Amniotic stem cell (primary cell): ENCODE measurements at places on chromosomes 3 and 15.

GRCh38 chr3:114627770-114628169 is 333.9 kb downstream of the TIGIT start:
- no peak for DNase-seq

DNA sequence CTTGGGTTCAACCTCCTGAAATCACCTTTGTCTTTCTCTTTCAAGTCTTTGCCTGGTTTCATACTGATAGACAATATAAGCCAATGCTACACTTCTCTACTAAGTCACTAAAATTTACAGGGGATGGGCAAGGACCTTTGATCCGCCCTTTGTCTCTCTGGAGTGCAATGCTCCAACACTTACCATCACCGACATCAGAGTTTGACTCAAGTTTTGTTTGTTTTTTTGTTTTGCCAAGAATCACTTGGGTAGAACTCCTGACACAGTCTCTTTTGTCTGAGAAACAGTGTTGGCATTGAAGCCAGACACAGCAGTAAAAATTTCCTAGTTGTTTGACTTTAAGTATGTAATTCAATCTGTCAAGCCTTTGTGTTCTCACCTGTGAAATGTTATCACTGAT is 29.3 kb downstream of the NFKBIZ start:
- DNase-seq: no peak

DNA sequence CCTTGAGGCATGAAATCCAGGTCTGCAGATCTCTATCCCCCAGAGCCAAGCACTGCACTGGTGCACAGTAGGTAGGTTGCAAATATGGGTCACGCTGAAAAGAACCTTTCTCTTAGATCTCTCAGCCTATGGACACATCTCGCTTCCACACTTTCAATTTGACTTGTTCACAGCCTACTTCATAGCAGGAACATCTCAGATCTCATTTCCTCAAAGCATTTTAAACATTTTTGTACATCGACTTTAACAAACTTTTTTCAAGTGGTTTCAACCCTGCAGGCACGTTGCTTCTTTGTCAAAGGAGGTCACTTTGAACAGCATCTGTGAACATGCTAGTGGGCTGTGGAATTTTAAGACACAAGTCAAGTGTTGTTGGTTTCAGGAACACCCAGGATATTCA is 76.0 kb downstream of the SLC12A8 start:
- no peak for DNase-seq

DNA sequence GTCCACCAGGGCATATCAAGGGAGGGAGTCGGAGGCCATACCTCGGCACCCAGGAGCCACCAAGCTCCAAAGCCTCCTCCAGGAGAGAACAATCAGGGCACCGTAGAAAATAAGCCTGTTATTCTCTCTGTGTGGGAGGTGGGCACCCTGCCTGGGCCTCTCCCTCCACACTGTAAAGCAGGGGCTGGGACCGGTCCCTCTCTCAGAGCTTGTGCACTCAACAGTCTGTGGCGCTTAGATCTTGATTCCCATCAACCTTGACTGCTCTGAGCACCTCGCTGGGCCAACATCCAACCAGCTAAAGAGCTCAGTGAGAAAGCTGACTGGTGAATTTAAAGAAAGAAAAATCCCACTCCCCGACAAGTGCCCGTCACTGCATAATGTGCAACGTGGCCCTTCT is 53.0 kb downstream of the PCSK6 start:
- no peak for DNase-seq

- DNase-seq: no peak
Measured at GRCh38 chr3:54641226-54642014, 286.4 kb downstream of the LRTM1 start.

DNA sequence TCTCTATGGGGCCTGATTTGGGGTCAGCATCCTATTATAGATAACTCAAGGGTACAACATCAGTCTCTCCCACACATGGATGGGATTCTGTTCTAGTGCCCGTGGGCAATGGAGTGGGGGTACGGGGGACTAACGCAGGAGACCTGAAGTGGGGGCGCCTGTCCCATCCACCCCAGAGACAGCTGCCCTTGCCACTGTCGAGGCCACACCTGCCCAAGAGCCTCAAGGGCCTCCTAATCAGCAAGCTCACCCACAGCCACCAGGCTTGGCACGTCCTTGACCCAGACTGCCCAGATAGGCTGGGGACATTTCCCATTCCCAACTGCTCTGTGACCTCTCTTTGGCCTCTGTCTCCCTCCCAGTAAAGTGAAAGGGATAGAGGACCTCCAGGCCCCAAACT is 8.5 kb upstream of the ISLR2 start:
- DNase-seq: no peak

DNA sequence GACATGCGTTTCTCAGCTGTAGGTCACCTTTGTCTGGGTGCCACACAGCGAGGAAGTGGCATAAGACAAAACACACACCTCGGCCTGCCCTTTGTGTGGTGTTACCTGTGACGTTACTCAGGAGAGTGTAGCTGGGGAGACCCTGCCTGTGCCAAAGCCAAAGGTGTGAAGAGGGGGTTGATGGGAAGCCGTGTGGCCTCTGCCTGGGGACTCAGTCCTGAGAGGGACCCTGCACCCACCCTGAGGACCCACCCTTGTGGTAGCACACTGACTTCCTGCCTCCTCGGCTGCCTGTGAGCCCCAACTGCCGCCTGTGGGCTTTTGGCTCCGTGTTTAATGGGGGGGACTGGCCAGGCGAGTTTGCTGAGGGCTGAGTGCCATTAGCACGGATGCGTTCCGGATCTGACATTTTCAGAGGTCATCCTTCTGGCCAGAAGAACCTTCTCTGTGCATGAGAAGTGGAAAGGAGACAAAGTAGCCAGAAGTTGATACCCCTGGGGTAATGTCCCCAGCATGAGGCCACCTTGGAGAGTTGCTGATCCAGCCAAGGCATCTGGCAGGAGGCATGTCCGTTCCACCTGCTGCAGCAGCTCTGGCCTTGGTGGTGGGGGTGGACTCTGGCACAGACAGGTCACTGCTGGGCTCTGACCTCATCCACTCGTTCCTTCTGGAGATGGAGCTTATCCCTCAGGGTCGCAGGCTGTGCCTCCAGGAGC is 51.8 kb upstream of the FURIN start:
- no peak for DNase-seq

GRCh38 chr3:156418428-156418827 is 136.5 kb downstream of the SSR3 start:
- DNase-seq: no peak

- peak; percentile 82 for DNase-seq
Measured at GRCh38 chr3:42683875-42684598, 1.3 kb upstream of the KLHL40 start.

- DNase-seq: no peak
Measured at GRCh38 chr3:58485801-58486435, 6.0 kb upstream of the KCTD6 start.

GRCh38 chr15:70528270-70528706 is 235.1 kb downstream of the UACA start:
- no peak for DNase-seq

DNA sequence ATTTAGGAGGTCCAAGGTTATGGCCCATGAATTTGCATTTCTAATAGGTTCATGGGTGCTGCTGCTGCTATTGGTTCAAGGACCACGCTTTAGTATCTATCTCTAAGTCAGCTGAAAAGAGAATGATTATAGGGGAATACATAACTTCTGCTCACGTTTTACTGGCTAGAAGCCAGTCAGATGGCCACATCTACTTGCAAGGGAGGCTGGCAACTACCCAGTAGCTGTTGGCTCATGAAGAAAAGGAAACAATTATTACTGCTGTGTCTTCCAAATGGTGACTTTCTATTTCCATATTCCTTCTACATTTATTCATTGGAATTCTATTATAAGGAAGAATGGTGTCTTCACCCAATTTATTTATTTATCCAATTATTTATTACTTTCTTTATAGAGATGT is 54.2 kb downstream of the SLC25A36 start:
- DNase-seq: no peak

- no peak for DNase-seq
Measured at GRCh38 chr3:46497556-46498265, at the start of gene RTP3. Gene RTP3 (plus strand): TSS chr3:46497976. CDS start chr3:46498063, 87 bp downstream.

DNA sequence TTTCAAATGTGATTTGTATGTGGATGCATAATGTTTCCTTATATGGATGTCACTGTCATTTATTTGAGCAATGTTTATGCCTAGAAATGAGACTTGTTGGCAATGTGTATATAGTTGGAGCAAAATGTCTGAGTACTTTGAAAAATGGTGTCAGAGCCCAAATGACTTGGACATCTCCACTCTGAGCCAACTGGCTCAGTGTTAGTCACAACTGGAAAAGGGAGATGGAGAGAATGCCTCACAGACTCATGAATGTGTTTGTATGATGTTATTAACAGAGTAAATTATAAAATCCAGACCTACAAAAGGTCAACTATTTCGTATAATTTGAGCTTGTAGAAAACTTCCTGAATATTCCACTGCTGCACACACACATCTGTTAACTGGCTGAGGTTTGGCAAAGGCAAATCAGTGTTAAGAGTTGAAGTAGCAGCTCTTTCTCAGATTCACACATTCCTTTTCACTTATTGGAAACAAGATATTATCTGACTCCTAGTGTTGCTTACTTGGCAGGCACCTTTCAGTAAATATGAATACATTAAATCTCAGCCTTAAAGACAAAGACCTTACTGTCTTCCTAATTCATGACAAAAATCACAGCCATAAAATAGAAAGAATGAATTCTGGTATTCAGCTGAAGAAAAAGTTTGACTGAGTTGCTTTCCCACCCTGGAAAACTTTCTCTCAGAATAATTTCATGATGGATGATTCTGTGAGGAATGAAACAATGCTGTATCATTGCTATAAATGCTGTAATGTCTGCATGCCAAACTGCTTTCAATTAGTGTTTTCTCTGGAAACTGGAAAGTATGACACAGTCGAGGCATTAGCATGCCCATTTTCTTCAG is 27.0 kb downstream of the ADIPOQ start:
- no peak for DNase-seq

DNA sequence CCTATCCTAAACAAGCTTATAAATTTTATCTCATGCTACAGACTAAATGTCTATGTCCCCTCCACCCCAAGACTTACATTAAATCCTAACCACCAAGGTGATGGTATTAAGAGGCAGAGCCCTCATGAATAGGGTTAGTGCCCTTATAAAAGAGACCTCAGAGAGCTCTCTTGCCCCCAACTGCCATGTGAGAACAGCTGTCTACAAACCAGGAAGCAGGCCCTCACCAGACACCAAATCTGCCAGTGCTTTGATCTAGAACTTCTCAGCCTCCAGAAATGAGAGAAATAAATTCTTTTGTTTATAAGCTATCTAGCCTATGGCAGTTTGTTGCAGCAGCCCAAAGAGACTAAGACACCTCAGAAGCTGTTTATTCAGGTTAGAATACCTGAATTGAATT is 58.5 kb downstream of the TP53BP1 start:
- DNase-seq: no peak

- no peak for DNase-seq
Measured at GRCh38 chr3:46068501-46068900, 41.2 kb upstream of the XCR1 start.

GRCh38 chr3:183208800-183209199 is 44.3 kb upstream of the B3GNT5 start:
- DNase-seq: no peak

- no peak for DNase-seq
Measured at GRCh38 chr3:175227126-175227525, 368.0 kb downstream of the NAALADL2 start.

GRCh38 chr3:150127011-150127490 is 156.4 kb upstream of the PFN2 start:
- DNase-seq: no peak

GRCh38 chr3:52827441-52827840 is 3.0 kb downstream of the ITIH4 start:
- DNase-seq: no peak

- DNase-seq: no peak
Measured at GRCh38 chr3:185081521-185081920, 71.3 kb downstream of the C3orf70 start.

GRCh38 chr3:161915418-161915750 is 418.8 kb downstream of the OTOL1 start:
- DNase-seq: no peak

DNA sequence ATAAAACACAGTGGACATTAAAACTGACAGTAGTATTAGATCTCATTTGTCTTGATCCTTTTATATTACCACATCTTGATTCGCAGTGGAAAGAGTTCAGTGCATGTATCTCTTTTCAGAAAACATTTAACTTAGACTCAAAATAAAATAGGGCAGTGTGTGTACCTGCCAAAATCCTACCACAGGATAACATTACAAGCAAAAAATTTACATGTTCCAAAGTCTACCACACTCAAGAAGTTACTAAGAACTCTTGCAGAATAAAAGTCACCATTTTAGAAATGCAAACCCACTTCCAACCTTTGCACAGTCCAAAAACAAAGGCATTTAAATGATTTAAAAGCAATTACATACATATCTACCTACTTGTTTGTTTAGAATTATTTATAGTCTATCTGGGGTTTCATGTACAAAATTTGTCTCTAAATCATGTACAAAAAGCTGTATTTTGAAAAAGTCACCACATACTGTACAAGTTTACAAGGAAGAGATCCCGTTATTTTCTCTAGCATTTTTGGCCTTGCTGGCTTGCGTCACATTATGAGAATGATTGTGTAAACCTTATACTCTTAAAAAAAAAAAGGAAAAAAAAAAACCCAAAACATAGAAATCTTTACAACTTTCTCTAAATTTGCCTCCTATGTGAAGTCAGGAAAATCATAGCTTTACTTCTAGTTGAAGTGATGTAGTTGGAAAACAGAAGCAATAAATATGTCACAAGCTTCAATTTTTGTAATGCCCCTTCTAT is 153.8 kb downstream of the ADAM10 start:
- DNase-seq: no peak
